ENCODE measurements at places on chromosomes 4 and X. TPM values are rescaled to one million over a fixed set of nuclear protein-coding genes. Genes with fewer than 3 reads are reported as not detected.

DNA sequence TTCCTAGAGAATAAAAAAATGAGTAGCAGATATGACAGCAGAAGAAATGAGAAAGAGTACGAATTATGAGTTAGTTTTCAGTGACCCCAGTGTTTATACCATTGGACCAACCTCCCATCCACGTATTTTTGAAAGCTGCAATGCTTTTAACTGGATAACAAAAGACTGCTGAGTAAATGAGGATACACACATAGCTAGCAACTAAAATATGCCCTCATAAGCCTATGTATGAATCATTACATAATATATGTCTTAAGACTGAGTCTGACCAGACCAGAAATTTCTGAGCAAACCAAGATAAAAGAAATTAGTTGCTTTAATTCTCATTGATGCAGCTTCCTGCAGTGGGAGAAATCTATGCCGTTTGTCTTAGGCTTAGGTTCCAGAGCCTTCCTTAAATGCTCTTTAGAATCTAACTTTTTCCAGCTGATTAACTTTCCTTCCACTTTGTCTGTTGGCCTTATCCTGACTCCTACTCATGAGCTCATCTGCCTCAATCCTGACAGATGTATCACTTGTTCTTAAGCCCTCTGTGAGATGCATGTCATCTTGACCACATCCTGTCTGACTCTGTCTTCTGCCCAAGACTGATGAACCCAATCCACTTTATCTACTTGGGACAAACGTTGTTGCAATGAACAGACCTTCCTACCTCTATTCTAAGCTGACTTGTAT, 301.4 kb upstream of the AADAT start:
- DNase-seq = no peak
- H3K27me3 ChIP-seq = no peaks in the 10 kb centered on the region
- no peak overlapping the region for H3K4me3 ChIP-seq
- H3K27ac ChIP-seq = no peak overlapping the region
- H3K4me1 ChIP-seq = no peaks in the 10 kb centered on the region

The FRAS1 gene
- total RNA-seq = not detected

The ENOPH1 gene
- 61.5 TPM for total RNA-seq

- no peaks in the 10 kb centered on the region for H3K36me3 ChIP-seq
- no peak for DNase-seq
- H3K27ac ChIP-seq = no peak overlapping the region
- no peaks in the 10 kb centered on the region for H3K27me3 ChIP-seq
- H3K4me1 ChIP-seq = no peaks in the 10 kb centered on the region
These were observed 12.8 kb upstream of the GUCY1B1 start for GRCh38 chr4:155745984-155746383.

- no peak for DNase-seq
- no peak overlapping the region for H3K4me3 ChIP-seq
- no peaks in the 10 kb centered on the region for H3K4me1 ChIP-seq
- H3K36me3 ChIP-seq = no peaks in the 10 kb centered on the region
- no peak overlapping the region for H3K27ac ChIP-seq
These were observed 65.0 kb upstream of the IL15 start for GRCh38 chr4:141571362-141571761.

DNA sequence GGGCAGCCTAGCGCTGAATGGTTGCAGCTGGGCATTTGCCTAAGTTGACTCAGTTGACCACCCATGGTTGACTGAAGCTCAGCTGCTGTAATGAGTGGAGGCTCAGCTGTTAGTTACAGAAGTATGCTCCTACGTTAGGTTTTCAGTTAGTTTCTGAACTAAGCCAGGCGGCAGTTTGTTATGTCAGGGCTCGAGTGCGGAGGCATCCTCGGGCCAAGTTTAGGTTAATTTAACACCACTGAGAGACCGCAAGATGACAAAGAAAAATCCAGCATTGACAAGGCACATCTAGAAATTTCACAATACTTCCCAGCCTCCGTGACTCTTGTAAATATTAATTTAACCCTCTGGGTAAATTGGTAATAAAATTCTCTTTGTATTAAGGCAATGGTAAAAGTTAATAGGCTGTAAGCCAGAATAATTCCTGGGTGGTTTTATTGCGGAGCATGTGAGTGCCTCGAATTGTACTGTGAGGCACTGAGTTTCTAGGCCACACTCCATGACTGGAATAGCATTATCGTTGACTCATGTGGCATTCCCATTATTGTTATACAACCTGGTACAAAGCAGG, 33.1 kb upstream of the CDKN2AIP start:
- DNase-seq = no peak
- no peak overlapping the region for H3K27ac ChIP-seq
- peaks cover 8% of the 10 kb centered on the region for H3K4me1 ChIP-seq
- no peaks in the 10 kb centered on the region for H3K27me3 ChIP-seq
- H3K36me3 ChIP-seq = no peaks in the 10 kb centered on the region
- H3K4me3 ChIP-seq = no peak overlapping the region

GRCh38 chr4:33149658-33150524, 2429.7 kb downstream of the PCDH7 start:
- no peak for DNase-seq
- no peak overlapping the region for H3K27ac ChIP-seq
- no peaks in the 10 kb centered on the region for H3K4me1 ChIP-seq
- no peaks in the 10 kb centered on the region for H3K27me3 ChIP-seq

Data from activated T-helper 1 cell treated with anti-CD3 and anti-CD28 coated beads, Interleukin-12 subunit alpha, Interleukin-12 subunit beta, Interleukin-2, Interleukin-4 antibody, amounts not matched to agents 30 ng/mL and 10 ng/mL and 1 ng/mL, durations not matched to agents 14 hours and 24 hours and 36 hours (primary cell).